ENCODE measurements at places on chromosomes 3 and 15.

DNA sequence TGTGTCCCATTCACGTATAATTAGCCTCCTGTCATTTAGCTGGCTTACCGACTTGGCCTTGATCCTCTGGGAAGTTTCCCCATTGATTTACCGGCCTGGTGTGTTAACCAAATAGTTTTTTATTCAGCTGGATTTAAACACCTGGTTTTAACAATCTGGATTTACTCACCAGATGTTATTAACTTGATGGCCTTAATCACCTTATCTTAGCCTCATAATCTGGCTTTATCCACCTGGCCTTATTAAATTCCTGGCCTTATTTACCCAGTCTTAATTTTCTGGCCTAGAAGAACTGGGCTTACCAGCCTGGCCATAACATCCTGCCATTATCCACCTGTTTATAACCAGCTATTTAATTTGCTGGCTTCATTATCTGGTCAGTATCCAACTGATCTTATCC is 89.9 kb downstream of the IL12A start:
- no peak for DNase-seq

GRCh38 chr15:28914483-28915023 is 28.8 kb downstream of the APBA2 start:
- no peak for DNase-seq

GRCh38 chr15:45867281-45867680 is 232.5 kb downstream of the SQOR start:
- DNase-seq = no peak

GRCh38 chr3:155097009-155097349 is 16.9 kb downstream of the MME start:
- DNase-seq = no peak

DNA sequence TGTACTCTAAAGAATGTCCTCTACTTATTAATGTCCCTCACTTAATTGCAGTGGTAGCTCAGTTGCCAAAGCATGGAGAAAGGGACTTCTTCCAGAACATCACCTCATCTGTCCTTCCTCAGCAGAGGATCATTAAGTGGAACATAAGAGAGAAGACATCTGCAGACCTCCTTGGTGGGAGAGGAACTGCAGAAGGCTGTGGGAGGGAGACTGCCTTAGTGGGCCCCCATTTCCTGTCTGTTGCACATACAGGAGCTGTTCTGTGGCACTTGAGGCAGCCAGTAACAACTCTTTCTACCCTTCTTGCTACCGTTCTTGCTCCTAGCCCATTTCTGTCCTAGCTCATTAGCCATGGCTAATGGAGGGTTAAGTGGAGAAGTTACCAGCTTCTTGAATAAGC is 33.6 kb downstream of the HPS3 start:
- no peak for DNase-seq
